ENCODE measurements at places on chromosomes 13 and 19.

GRCh38 chr13:95258619-95259194, 42.5 kb downstream of the ABCC4 start:
- peak; percentile 59 for DNase-seq

DNA sequence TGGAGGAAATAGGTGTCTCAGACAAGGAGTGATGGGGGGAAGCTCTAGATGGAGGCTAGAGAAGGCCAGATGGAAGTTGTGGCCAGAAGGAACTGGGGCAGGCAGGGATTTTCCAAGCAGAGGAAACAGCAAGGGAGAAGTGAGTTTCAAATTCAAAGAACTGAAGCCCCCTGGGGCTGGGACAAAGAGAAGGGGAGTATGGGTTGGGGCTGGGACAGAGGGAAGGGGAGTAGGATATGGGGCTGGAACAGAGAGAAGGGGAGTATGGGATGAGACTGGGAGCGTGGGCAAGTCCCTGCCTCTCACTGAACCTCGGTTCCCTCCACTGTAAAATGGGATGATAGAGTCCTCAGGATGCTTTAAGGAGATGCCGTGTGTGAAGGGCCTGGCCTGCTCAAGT, 1.9 kb upstream of the GTF2F1 start:
- no peak for DNase-seq

DNA sequence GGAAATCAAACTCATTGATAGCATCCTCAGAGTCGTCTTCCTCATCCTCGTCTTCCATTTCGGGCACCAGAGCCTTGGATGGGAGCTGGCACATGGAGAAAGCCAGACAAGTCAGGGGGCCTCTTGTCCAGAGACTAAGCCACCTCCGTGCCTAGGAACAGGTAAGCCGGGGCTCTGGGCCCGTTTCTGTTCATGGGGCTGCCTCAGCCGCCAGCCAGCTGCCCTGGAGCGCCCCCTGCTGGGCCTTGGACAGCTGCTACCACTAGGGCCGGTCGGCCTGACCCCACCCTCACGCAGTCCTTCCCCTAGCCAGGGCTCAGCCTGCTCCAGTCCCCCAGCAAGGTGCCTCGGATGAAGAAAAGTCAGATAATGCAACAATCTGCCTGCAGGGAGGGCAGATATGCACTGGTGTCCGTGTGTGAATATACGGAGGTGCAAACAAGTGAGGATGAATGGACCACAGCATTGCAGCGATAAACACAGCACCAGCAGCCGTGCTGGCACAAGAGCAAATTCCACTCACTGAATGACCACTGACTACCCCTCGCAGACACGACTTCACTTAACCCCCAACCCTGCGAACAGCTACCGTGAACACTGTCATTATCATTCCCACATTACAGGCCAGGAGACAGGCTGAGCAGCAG, 11.9 kb upstream of the PRKD2 start:
- DNase-seq: peak; percentile 38

- DNase-seq: no peak
These were observed 2.0 kb downstream of the AKT1S1 start for GRCh38 chr19:49875177-49875576.

- peak; percentile 95 for DNase-seq
These were observed 136.8 kb downstream of the DCLK1 start for GRCh38 chr13:35994131-35994966.

DNA sequence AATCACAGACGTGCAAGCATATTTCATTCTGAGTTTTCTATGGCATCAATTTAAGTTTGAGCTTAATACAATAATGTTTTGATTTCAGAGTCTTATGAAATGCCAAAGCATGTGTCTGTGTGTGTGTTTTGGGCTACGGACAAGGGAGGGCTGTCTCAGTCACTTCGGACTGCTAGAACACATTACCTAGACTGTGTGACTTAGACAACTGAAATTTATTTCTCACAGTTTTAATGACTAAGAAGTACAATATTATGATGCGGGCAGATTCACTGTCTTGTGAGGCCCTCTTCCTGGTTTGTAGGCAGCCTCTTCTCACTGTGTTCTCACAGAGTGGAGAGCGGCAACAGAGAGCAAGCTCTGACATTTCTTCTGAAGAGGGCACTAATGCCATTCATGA, 1202.0 kb downstream of the EFNB2 start:
- DNase-seq: peak; percentile 21

DNA sequence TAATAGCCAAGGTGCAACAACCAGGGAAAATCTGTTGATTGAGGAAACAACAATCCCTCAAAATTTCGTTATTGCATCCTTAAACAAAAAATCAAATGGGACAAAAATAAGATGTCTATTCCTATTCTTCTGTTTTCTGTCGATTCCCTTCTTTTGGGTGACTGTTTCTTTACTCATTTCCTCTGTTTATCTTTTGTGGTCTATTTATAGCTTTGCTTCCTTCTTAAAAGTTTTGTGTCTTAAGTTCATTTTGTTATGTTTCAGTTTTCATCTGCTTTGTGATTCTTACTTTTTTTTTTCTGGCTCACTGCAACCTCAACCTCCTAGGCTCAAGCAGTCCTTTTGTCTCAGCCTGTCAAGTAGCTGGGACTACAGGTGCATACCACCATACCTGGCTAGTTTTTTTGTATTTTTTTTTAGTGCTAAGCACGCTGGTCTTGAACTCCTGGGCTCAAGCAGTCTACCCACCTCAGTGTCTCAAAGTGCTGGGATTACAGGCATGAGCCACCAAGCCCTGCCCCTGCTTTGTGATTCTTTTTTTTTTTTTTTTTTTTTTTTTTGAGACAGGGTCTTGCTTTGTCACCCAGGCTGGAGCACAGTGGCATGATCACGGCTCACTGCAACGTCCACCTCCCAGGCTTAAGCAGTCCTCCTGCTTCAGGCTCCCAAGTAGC, 10.4 kb downstream of the ZNF146 start:
- peak; percentile 26 for DNase-seq

- DNase-seq: no peak
These were observed 19.8 kb downstream of the EPN1 start for GRCh38 chr19:55694656-55695491.

DNA sequence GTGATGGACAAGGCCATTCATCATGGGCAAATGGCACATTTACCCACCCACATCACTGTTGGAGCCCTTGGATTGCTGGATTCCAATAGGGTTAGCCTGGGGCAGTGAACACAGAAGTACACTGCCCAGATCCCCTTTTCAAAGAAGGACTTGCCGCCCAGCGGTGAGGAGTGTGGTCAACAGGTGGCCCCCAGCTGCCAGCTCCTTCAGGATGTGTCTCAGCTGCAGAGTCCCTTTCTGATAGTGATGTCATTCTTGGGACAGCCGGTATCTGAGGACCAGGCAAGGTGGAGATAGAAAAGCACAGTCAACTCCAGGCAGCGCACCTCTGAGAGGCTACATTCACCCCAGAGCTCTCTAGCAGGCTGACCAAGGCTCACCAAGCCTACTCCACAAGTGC, 16.9 kb downstream of the ERICH6B start:
- no peak for DNase-seq

GRCh38 chr19:8702350-8702749, 3.8 kb upstream of the ACTL9 start:
- no peak for DNase-seq

DNA sequence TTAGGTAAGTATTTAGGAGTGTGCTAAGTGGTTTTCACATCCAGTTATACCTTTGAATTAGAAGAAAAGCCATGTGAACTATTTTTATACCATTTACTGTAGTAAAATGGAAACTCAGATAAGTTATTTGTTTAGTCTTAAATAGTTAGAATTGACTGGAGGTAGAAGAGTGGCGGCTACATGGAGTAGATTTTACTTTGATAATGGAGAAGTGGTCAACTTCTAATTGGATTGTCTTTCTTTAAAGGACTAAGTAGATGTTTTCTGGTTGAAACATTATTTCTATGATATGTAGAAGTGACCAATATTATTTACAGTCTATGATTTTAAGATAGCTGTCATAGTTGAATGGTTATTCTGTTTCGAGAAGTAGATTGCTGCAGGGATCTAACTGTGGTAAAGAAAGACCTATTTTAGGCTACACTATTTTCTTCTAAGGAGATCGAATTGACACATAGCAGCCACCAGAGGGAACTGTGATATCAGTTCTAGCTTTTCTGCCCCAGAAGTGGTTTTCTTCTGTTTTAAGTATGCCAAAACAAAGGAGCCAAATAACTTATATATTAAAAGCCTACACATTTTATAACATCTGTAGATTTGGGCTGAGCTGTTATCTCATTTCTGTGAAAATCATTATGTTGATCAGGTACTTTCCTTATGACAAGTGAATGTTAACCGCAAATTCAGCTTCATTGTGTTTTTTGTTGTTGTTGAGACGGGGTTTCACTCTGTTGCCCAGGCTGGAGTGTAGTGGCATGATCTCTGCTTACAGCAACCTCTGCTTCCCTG, 26.1 kb downstream of the ZMYM2 start:
- DNase-seq: peak; percentile 35

GRCh38 chr13:58884353-58885209, 1253.0 kb downstream of the PCDH17 start:
- DNase-seq: no peak

GRCh38 chr19:7533925-7534480, 1.5 kb upstream of the PNPLA6 start:
- DNase-seq: peak; percentile 86

DNA sequence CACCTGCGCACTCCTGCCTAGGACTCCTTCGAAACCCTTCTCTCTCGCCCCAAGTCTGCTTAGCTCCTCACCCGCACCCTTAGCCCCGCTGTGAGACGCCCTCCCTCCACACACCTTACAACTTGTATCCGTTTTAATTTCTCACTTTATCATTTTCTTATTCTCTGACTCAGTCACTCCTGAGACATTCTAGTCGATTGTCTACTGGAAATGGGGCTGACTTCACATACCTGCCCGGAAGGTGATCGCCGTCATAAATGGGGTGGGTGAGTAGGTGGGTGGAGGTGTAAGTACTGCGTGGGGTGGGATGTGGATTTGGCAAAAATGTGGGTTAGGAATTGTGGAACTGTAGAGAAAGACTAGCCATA, 714 bp downstream of the NDFIP2 start:
- no peak for DNase-seq

GRCh38 chr13:25347151-25347550, 24.6 kb upstream of the ATP8A2 start:
- DNase-seq: no peak

GRCh38 chr13:98856983-98857382, 104.5 kb upstream of the SLC15A1 start:
- DNase-seq: no peak

DNA sequence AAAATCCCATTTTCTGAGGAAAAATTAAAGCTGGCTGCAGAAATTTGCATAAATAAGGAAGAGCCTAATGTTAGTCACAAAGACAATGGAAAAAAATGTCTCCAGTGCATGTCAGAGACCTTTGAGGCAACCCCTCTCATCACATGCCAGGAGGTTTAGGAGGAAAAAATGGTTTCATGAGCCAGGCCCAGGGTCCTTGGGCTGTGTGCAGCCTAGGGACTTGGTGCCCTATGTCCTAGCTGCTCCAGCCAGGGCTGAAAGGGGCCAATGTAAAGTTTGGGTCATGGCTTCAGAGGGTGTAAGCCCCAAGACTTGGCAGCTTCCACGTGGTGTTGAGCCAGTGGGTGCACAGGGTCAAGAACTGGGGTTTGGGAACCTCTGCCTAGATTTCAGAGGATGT, 1252.6 kb downstream of the PCDH9 start:
- no peak for DNase-seq

DNA sequence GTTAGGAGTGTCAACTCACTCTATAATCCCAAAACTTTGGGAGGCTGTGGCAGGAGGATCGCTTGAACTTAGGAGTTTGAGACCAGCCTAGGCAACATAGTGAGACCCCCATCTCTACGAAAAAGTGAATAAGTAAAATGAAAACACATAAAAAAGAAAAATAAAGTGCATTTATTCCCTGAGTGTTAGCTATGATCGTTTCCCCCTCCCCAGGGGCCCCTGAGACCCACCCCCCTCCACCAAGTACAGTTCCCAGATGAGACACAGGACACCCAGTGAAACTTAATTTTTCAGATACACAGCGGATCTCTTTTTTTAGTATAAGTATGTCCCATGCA, 28.6 kb upstream of the NANOS3 start:
- DNase-seq: no peak

DNA sequence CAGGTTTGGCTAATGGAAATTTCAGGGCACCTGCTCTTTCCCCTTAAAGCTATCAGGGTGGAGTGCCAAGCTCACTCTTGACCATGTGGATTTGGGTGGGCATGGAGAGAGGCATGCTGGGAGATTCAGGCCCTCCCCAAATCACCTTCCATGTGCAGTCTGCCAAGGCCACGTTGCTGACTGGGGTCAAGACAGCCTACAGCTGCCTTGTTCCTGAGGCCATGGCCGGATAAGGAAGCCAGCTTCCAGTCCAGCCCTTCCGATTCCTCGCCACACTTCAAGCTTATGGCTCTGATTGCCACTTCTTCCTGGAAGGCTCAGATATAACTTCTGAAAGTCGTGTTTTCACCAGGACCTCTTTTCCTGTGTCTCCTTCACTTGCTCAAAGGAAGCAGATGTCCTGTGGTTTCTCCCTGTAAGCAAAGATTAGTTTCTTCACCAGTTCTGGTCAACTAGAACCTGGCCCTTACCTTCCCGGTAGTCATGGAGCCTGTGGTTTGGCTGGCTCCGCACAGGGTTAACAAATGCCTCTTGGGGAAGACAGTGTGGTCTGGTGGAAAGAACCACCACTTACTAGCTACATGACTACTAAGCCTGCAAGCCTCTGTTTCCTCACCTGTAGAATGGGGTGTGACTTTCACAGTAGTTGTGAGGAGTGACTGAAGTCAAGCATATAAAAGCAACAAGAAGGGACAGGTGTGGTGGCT, 16.1 kb upstream of the TPT1 start:
- DNase-seq: no peak

- DNase-seq: no peak
These were observed 40.0 kb downstream of the UNC13A start for GRCh38 chr19:17648097-17648660.

GRCh38 chr19:1558552-1558951, 9.6 kb downstream of the MEX3D start:
- no peak for DNase-seq

GRCh38 chr13:47397739-47398138, 500.9 kb upstream of the HTR2A start:
- DNase-seq: peak; percentile 57

DNA sequence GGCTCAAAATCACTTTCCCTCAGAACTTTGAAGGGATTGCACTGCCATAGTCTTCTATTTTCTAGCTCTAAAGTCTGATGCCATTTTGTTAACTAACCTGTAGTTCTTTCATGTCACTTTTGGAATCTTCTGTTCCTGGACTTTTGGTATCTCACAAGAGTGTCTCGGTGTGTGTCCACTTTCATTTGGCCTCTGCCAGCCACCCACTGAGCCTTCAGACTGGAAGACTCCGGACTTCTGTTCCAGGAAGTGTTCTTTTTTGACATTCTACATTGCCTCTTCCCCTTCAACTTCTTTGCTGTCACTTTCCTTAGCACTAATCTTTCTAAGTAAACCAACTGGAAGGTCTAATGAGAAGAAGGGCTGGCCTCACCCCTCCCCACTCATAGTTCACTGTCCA, 25.0 kb upstream of the LAMP1 start:
- DNase-seq: no peak

- DNase-seq: no peak
These were observed 2.1 kb upstream of the TDRD12 start for GRCh38 chr19:32717496-32717895.

- DNase-seq: no peak
These were observed 40.8 kb upstream of the CEACAM21 start for GRCh38 chr19:41535029-41535622.

GRCh38 chr13:34502011-34502410, 440.1 kb upstream of the NBEA start:
- no peak for DNase-seq

- DNase-seq: no peak
These were observed 511.8 kb upstream of the SLITRK1 start for GRCh38 chr13:84393981-84394625.

GRCh38 chr19:55226788-55227187, 1.8 kb downstream of the TMEM86B start:
- no peak for DNase-seq
